ENCODE measurements at places on chromosomes 1 and 21.

GRCh38 chr21:33383056-33383888 is 19.9 kb upstream of the IFNGR2 start:
- no peak for DNase-seq

- no peak for DNase-seq
Observed at GRCh38 chr1:59198564-59198963, 98.3 kb upstream of the FGGY start.

GRCh38 chr1:8969937-8970336 is 24.3 kb downstream of the CA6 start:
- no peak for DNase-seq

- DNase-seq: no peak
Observed at GRCh38 chr1:47191940-47192457, 2.2 kb upstream of the PDZK1IP1 start.

- no peak for DNase-seq
Observed at GRCh38 chr1:116529199-116529631, 41.6 kb downstream of the CD58 start.

DNA sequence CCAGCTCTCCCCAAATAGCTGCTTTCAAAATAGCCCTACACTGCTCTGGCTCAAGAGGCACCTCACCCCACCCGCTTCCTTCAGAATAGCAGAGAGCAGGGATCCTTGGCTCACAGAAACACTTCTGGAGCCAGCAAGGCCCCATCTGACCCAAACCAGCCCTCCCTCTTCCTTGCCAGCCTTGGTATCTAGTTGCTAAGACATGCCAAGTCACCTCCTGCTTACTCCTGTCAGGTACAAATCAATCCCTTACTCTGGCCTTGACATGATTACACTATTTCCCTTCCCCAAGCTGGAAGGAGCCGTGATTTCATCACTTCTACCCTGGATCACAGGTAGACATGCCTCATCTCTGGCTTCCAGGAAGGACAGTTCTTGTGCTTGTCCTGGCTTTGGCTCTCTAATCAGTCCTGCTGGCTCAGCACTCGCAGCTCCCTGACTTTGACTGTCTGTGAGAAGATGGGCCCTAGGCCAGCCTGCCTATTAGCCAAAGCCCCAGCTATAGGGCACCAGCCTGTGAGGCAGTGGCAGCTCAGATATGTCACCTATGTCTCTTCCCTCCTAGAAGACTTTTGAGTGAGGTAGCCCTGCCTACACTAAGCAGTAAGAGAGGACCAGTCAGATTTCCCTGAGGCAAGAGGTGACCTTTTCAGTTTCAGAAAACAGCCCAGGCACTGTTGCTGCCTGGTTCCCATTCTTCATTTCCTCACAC is 8.9 kb upstream of the MUTYH start:
- no peak for DNase-seq

DNA sequence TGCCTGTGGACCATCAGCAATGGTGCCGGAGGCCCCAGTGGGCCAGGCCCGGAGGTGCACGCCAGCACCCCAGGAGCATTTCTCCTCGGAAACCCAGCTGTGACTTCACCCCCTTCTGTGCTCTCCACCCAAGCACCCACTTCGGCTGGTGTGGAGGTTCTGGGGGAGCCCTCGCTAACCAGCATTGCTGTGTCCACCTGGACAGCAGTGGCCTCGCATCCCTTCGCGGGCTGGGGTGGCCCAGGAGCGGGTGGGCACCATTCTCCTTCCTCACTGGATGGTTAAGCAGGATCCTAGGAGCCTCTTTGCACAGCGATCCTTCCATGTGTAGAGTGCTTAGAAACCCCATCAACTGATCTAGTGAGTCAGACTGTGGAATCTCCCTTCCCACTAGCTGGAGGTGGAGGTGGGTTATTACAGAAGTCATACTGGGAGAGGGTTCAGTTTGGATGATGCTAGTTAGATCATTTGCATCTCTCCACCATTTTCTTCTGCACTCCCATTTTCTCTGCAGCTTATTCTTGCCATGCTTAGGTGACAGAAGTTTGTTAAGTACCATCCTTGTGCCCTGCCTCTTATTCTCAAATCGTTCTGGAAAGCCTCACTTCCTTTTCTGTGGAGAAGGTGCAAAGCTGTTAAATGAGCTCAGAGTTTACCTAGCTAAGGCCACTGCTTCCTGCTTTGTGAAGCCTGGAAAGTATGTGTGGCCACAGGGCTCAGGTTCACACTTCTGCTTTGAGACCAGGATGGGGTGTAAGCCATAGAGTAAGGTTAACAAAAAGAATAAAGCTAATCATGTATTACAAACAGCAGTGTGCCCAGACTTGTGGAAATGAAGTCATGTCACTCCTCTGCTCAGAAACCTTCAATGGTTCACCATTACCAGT is 32.3 kb downstream of the TBX19 start:
- DNase-seq: no peak

DNA sequence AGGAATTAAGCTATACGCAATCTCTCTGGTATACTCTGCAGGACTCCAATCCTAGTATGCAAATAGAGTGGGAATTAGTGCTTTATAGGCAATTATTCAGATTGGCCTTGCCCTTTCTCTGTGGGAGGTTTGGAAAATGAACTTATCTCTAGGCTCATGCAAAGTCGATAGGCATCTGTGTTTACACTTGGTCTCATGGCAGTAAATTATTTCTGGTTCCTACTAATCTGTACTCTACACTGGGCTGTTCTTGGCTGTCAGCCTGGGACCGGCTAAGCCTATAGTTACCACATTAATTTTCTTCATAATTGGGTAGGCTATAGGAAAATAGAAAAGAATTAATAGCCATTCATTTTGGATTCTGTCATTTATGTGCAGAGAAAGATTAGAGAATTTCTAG is 544.6 kb downstream of the AMY1C start:
- DNase-seq: no peak

DNA sequence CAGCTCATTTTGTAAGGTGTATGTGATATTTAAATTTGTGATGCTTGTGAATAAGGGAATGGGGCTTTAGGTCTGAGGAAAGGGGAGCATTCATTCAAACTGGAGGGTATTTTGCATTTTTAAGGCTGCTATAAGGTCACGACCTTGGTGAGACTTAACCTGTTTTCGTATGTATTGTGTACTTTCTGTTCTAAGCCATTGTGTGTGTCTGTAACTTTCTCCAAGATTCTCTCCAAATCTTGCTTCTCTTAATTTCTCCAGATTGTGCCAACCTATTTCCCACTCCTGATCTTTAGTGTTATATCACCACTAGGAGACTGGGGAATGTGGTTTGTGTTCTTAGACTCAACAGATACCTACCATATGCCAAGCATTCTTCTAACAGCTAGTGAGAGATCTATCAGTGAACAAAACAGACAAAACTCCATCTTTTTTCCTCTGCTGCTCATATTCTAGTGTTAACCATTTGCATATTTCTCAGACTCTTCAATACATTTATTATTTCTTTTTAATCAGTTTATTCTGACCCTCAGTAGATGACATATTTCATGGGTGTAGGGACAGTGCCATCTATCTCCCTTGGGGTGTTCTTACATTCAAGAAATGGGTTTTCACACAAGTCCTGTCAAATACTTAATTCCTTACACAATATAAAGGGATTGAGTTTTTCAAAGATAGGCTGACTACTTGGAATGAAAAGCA is 27.5 kb downstream of the ATP1B1 start:
- DNase-seq: no peak

GRCh38 chr1:119893827-119894700 is 2.3 kb downstream of the ADAM30 start:
- DNase-seq: no peak

- no peak for DNase-seq
Observed at GRCh38 chr1:237327061-237327460, 285.1 kb downstream of the RYR2 start.

GRCh38 chr1:233790121-233790520 is 114.4 kb upstream of the SLC35F3 start:
- no peak for DNase-seq

GRCh38 chr1:160800645-160801408 is 4.9 kb downstream of the LY9 start:
- no peak for DNase-seq

GRCh38 chr1:10897981-10898728 is 101.7 kb upstream of the CASZ1 start:
- DNase-seq: no peak

- no peak for DNase-seq
Observed at GRCh38 chr21:33608559-33608958, 20.1 kb upstream of the DONSON start.

GRCh38 chr1:167487614-167488013 is 30.7 kb downstream of the CD247 start:
- DNase-seq: no peak

- no peak for DNase-seq
Observed at GRCh38 chr1:3187415-3188149, 118.6 kb downstream of the PRDM16 start.

GRCh38 chr1:110582378-110582777 is 23.8 kb downstream of the KCNA2 start:
- no peak for DNase-seq

- no peak for DNase-seq
Observed at GRCh38 chr1:115543247-115543646, 98.5 kb upstream of the VANGL1 start.

GRCh38 chr1:204285436-204286305 is 71.9 kb upstream of the GOLT1A start:
- DNase-seq: no peak

GRCh38 chr1:232974971-232975370 is 24.6 kb downstream of the NTPCR start:
- no peak for DNase-seq

GRCh38 chr21:15219894-15220293 is 155.1 kb upstream of the NRIP1 start:
- DNase-seq: no peak

DNA sequence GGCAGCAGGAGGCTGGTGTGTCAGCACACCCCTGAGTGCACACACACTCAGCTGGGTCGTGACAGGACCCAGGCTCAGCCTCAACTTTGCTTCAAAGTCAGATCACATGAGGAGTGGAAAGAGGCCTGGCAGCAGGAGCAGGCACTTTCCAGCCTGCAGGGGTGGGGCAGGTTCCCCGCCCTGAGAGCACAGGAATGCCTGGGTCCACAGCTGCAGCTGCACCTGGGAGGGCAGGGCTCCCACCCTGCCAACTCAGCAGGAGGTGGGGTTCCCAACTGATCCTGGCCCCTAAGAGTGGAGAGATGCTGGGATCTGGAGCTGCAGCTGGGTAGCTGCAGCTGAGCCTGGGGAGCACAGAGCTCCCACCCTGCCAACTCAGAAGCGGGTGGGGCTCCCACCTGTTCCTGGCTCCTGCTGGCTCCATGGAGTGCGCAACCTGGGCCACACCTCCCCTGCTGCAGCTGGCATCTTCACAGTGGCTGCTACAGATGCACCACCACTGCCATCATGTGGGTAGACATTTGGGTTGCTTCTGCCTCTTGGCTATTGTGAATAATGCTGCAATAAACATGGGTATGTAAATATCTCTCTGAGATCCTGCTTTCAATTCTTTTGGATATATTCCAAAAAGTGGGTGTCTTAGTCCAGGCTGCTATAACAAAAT is 415.4 kb downstream of the TTLL7 start:
- no peak for DNase-seq

- DNase-seq: no peak
Observed at GRCh38 chr1:243558576-243558975, 291.5 kb downstream of the AKT3 start.

DNA sequence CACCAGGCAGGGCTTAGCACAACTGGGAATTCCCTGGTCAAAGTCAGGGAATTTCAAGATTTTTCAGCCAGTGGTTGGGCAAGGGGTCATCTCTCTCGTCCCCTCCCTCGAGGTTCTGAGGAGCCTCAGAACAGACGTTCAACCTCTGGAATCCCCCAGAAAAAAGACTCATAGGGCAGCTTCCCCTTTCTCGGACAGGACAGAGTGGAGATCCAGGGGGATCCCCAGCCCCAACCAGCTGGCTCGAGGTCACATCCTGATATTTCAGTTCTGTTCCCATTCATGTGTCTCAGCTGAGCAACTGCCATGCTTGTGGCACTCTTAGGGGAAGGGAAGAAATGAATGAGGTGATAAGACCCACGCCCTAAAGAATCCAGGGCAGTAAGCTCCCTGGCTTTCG is 4.9 kb upstream of the LAD1 start:
- DNase-seq: no peak

DNA sequence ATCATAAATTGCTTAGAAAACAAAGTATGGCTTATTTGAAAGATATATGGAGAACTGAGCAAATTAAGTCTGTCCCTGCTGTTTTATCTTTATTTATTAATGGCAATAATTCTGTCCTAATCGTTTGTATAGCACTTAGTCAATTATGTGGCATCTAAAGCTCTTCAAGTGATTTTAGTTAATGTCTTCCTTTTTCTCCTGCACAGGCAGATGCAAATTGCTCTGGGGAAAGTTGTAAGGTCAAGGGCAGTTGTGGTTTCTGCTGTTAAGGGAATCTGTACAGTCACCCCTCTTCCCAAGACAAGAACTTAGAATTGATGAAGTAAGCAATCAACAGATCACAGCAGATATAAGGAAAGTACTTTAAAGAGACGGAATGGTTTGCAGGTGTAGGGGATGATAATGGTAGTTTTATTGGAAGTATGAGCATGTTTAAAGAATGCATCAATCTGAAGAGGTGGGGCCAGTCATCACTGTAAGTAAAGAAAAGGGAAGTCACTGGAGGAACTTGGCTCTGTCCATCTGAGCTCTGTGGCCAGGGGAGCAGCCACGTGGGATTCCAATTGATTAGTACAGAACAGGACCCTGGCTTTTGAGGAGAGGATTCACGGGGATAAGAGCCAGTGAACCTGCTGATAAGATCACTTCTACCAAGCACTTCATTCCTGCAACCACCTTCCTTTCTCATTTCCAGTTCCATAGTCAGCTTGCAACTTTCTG is 116.0 kb upstream of the KCNJ6 start:
- no peak for DNase-seq

DNA sequence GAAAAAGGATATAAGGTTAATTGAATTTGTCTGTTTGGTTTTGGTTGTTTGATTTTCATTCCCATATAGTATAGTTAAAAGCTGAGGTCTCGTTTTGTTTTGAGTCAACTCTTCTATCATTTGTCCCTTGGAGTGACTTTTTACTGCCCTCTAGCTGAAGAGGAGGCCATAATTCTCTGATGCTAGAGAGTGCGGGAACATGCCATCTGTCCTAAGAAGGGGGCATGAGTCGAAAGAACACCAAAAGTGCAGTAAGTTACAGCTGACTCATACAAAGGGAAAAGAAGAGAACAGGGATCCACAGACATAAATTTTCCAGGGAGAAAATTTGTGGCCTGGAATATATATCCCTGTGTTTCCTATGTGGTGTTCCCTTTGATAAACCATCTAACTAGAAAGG is 4.1 kb downstream of the KRTAP21-3 start:
- DNase-seq: no peak

GRCh38 chr1:218588540-218589172 is 243.5 kb downstream of the TGFB2 start:
- no peak for DNase-seq

GRCh38 chr1:5481889-5482288 is 510.3 kb downstream of the NPHP4 start:
- DNase-seq: no peak
